ENCODE measurements at places on chromosomes 2 and 18.

- DNase-seq, result no peak
These were observed 89.0 kb upstream of the TMEM18 start for GRCh38 chr2:766255-766654.

GRCh38 chr2:235856151-235856854 lies 311.9 kb downstream of the GBX2 start:
- DNase-seq, result peak; percentile 19

- DNase-seq, result no peak
These were observed 1.9 kb upstream of the NABP1 start for GRCh38 chr2:191675807-191676721.

DNA sequence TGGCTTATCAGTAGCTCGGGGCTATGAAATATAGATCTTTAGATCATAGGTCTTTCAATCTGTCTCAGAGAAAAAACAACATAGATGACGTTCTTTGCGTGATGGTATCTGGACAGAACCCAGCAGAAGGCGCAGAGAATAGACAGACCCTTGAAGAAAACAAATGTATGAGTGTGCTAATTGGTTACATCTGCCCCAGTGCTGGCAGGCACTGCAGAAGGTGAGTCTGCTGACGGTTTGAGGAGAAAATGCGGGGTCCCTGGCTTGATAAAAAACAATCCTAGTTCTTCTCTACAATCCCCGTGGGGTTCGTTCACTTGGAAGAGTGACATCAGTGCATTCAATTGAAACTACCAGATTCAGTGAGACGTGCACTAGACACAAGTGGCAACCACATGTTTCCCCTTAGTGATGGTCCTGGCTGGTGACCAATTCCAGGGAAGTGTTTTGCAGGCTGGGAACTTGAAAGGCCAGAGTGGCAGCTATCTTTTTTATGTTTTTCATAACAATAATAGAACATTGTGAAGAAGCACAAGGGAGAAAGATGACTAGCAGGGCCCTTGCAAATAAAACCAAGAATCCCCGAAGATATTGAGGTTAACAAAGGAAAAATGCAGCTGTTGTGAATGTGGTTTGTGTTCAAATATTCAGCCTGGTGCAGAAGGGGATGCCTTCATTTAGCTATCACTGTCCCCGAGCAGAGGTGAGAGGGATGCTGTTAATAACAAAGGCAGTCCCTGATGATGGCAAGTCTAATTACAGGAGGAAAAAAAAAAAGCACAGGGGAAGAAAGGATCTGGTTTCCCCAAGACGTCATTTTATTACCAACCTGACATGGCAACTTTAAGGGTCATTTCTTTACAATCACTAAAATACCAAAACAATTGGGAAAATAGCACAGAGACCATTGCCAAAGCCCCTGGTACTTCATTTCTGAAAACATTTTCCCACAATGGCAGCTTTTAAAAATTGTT lies 337.6 kb upstream of the FIGN start:
- no peak for DNase-seq

- no peak for DNase-seq
These were observed 8.3 kb downstream of the IL1R2 start for GRCh38 chr2:102000012-102000411.

GRCh38 chr18:47996091-47996541 lies 65.7 kb upstream of the SMAD2 start:
- DNase-seq, result no peak

GRCh38 chr2:108936076-108936864 lies 52.8 kb downstream of the EDAR start:
- DNase-seq, result no peak
